ENCODE measurements at places on chromosomes 6 and 20.
A peak's percentile ranks its signal among the peaks of the same experiment; 100 is the strongest.

DNA sequence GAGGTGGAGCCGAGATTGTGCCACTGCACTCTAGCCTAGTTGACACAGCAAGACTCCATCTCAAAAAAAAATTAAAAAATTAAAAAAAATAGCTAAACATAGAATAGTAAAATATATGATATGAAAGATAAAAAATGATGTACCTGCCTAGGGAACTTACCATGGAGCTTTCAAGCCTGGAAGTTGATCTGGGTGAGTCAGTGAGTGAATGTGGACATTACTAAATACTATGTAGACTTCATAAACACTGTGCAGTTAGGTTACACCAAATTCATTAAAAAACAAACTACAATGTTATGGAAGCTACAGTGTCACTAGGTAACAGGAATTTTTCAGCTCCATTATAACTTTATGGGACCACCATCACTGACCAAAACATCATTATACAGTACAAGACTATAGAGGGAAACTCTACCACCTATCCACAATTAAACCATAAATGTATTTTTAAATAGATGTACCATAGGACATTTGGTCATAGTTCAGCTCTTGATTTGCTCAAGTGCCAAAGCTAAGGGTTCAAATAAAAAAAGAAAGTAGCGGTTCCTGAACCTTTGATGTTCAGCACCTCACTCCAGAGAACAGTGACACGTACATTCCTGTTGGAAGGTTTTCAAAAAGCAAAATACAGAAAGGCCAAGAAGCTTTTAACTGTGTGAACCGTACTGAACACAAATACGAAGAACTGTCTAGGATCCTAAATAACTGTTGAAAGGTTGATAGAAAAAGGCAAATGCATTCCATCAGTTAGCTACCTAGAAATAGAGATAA lies 52.4 kb upstream of the SPDEF start:
- H3K36me3 ChIP-seq = peaks cover 21% of the 10 kb centered on the region
- no peak overlapping the region for H3K4me3 ChIP-seq
- no peaks in the 10 kb centered on the region for H3K4me1 ChIP-seq
- no peak overlapping the region for H3K27ac ChIP-seq

- H3K4me3 ChIP-seq = no peak overlapping the region
- DNase-seq = no peak
- no peak overlapping the region for H3K27ac ChIP-seq
- H3K4me1 ChIP-seq = no peaks in the 10 kb centered on the region
- no peaks in the 10 kb centered on the region for H3K27me3 ChIP-seq
Observed at GRCh38 chr6:112752305-112752704, 405.2 kb downstream of the RFPL4B start.

DNA sequence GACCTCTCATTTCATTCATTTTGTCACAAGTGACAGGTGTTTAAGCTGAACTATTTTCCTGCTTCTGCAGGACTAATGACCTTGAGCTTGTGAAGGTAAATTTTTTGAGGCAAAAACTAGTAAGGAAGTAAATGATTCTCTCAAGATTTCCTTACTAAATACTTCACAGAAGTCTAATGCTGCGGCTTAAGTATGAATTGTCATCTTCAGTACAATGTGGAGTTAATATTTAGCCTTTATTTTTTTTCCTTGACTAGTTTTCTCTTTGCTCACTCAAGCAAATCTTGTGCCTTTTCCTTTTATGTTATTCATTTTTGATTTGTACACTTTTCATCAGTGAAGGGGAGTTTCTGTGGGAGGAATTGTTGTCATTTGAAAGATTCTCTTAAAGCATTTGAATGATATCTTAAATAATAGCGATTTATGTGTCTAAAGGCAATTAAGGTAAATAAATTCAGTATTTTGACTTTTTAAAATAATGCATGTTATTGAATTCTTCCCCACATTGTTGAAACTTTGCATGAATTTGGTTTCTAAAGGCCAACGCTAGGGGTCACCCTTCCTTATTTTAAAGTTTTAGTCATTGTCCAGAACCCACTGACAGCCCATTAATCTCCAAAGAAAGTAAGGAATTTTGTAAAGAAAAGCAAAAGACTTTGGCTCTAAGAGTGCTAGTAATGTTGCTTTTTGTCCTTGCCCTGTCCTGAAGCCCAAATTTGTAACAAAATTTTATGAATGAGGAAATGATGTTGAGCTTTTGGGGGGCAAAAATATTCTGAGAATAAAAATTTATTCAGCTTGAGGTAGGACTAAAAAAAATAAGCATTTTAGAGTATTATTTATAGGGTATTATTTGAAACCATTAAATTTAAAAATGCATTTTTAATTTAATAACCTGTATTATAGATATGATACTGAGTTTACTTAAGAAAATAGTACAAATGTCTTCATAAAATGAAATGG lies 157.4 kb upstream of the LAMA2 start:
- no peak overlapping the region for H3K4me3 ChIP-seq
- H3K27me3 ChIP-seq = peaks cover 2% of the 10 kb centered on the region
- no peaks in the 10 kb centered on the region for H3K36me3 ChIP-seq
- peak; percentile 7 for DNase-seq
- no peaks in the 10 kb centered on the region for H3K4me1 ChIP-seq

GRCh38 chr20:49595811-49596561 lies 28.0 kb upstream of the PTGIS start:
- peak; percentile 43 for DNase-seq
- H3K27me3 ChIP-seq = no peaks in the 10 kb centered on the region
- H3K36me3 ChIP-seq = no peaks in the 10 kb centered on the region

DNA sequence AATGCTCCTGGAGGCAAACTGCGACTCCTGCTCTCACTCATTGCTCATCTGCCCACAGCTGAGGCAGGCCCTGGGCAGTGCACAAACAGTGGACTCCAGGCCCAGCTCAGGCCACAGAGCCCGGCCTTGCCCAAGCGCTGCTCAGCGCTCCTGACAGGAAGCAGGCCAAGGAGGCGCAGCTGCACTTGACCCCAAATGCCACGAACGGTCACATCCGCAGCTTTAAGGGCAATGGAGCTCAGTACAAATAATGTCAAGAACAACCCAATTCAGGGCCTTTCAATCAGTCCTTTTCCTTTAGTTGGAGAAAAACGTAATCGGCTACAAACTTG lies 33.8 kb downstream of the RRBP1 start:
- H3K4me1 ChIP-seq = peaks cover 63% of the 10 kb centered on the region
- H3K27ac ChIP-seq = no peak overlapping the region
- H3K36me3 ChIP-seq = peaks cover 49% of the 10 kb centered on the region
- no peak for DNase-seq
- no peaks in the 10 kb centered on the region for H3K27me3 ChIP-seq

GRCh38 chr6:9087470-9087869 lies 652.1 kb upstream of the SLC35B3 start:
- no peaks in the 10 kb centered on the region for H3K27me3 ChIP-seq
- H3K4me3 ChIP-seq = no peak overlapping the region
- no peaks in the 10 kb centered on the region for H3K4me1 ChIP-seq
- DNase-seq = no peak
- H3K36me3 ChIP-seq = no peaks in the 10 kb centered on the region

- DNase-seq = no peak
- no peaks in the 10 kb centered on the region for H3K4me1 ChIP-seq
- H3K36me3 ChIP-seq = no peaks in the 10 kb centered on the region
- H3K27ac ChIP-seq = no peak overlapping the region
- H3K4me3 ChIP-seq = no peak overlapping the region
- H3K27me3 ChIP-seq = no peaks in the 10 kb centered on the region
Observed at GRCh38 chr20:57053793-57054552, 212.5 kb downstream of the BMP7 start.

All from large intestine (tissue), 12 donors.